ENCODE measurements at places on chromosomes 16 and 17. TPM values are rescaled to one million over a fixed set of nuclear protein-coding genes. Genes with fewer than 3 reads are reported as not detected.

DNA sequence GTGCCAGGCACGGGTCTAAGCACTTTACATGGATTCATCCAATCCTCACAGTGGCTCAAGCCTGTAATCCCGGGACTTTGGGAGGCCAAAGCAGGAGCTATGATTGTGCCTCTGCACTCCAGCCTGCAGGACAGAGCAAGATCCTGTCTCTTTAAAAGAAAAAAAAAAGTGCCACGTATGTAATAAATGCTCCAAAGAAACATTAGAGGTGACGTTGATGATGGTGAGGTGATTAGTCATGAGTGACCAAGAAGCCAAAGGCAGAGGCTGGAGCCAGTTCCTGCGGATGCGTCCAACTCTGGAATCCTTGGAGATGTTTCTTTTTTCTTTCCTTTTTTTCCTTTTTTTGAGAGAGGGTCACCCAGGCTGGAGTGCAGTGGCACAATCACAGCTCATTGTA lies 59.4 kb upstream of the SIAH1 start:
- no peak for DNase-seq
- peak overlapping the region; percentile 92 for H3K27ac ChIP-seq
- no peaks in the 10 kb centered on the region for H3K27me3 ChIP-seq
- peak overlapping the region; percentile 32 for H3K4me3 ChIP-seq
- no peaks in the 10 kb centered on the region for H3K36me3 ChIP-seq

The CMTM1 gene
- total RNA-seq, result 7.8 TPM

DNA sequence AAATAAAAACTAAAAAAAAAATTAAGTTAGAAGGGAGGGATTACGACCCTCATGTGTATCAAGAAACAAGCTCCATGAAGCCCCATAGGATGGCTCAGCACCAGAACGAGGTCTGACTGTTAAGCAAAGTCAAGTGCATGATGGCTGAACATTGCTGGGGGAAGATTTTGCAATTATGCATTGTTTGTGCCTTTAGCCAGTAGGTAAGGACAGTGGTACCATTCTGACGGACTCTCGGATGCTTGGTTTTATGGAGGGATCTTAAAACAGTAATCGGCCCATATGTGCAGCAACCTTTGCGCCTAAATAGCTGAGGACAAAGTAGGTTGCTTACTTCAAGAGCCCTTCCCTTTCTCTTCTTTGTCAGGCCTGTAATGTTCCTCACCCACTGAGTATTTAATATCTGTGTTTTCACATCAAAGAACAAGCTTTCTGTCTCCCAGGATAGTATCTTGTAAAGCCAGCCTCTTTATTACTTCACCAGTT lies 186.0 kb downstream of the WWOX start:
- no peak for DNase-seq
- H3K4me1 ChIP-seq, result peaks cover 23% of the 10 kb centered on the region
- H3K27ac ChIP-seq, result no peak overlapping the region
- peaks cover 2% of the 10 kb centered on the region for H3K36me3 ChIP-seq
- no peaks in the 10 kb centered on the region for H3K27me3 ChIP-seq
- H3K4me3 ChIP-seq, result no peak overlapping the region

The KRT14 gene
- total RNA-seq, result not detected

- H3K4me3 ChIP-seq, result no peak overlapping the region
- H3K36me3 ChIP-seq, result no peaks in the 10 kb centered on the region
- no peak overlapping the region for H3K27ac ChIP-seq
Observed at GRCh38 chr17:65627108-65627507, 65.7 kb upstream of the AXIN2 start.

DNA sequence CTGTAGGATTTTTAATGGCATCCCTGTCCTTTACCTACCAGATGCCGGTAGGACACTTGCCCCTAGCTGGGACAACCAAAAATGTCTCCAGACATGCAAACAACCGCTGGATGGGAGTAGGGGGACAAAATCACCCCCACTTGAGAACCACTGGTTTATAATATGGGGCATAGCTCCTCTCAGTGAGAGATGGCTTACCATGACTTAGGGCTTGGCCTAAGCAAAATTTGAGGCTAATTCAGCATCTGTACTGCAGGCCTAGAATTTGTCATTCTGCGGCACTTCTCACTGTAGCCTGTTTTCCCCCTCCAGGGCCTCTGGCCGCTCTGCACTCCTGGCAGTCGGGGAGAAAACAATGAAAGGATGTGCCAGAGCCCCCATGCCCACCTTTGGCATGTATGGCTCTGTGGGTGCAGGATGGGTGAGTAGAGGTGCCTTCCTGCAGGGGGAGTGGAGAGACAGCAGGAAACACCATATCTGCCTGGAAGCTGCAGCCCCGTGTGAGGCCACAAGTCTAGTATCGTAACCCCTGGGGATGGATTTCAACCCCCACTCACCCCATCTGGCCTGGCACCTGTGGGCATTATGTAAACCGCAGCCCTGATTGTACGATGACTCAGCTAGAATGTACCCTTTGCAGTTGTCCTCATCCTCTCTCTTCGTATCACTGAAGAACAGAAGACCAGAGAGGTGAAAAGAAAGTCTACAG lies 268.1 kb downstream of the SOX9 start:
- H3K4me1 ChIP-seq, result peaks cover 45% of the 10 kb centered on the region
- no peaks in the 10 kb centered on the region for H3K36me3 ChIP-seq
- no peaks in the 10 kb centered on the region for H3K27me3 ChIP-seq
- no peak overlapping the region for H3K27ac ChIP-seq

DNA sequence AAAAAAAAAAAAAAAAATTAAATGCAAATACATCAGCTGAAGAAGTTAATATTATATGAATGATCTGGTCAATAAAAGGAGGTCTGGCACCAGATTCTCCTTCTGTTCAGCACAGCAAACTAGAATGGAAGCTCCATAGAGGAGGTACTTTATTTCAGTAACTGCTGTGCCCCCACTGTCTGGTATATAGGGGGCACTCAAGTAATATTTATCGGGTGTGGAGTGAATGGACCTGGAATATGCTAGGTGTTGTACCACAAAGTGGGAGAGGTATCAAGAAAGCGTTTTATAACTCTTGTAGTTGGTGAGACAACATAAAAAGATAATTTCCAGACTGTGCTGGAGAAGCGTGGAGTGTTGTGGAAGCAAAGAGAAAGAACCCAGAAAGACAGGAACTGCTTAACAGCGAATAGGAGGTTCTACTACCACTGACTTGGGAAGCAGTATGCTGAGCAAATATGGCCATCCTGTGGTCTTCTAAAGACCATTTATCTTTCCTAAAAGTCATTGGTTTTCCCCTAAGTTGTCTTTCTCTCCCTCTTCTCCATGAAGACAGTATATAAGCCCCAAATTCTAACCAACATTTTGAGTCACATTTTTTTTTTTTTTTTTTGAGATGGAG lies 12.2 kb upstream of the PRKCA start:
- no peaks in the 10 kb centered on the region for H3K36me3 ChIP-seq
- no peak overlapping the region for H3K27ac ChIP-seq
- no peak for DNase-seq
- no peak overlapping the region for H3K4me3 ChIP-seq
- H3K4me1 ChIP-seq, result no peaks in the 10 kb centered on the region
- no peaks in the 10 kb centered on the region for H3K27me3 ChIP-seq

DNA sequence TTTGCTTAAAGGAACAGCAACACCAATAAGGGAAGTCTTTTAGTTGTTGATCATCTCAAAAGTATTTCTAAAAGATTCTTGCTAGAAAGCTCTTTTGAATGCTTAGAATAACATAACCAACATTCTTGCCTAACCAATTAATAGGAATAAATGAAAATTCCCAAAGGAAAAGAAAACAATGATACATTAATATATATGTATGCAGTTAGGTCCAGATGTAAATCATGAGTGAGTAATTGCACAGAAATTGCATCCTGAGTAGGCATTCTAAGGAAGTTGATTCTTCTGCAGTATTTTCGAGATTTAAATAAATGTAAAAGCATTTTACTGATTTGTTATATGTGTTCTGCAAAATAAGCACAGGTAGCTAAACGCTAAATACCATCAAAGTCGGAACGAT lies 22.1 kb downstream of the COX10 start:
- no peak overlapping the region for H3K27ac ChIP-seq
- DNase-seq, result no peak
- H3K4me1 ChIP-seq, result peaks cover 11% of the 10 kb centered on the region
- H3K27me3 ChIP-seq, result no peaks in the 10 kb centered on the region
- no peak overlapping the region for H3K4me3 ChIP-seq

The KCNJ2 gene
- not detected for total RNA-seq

DNA sequence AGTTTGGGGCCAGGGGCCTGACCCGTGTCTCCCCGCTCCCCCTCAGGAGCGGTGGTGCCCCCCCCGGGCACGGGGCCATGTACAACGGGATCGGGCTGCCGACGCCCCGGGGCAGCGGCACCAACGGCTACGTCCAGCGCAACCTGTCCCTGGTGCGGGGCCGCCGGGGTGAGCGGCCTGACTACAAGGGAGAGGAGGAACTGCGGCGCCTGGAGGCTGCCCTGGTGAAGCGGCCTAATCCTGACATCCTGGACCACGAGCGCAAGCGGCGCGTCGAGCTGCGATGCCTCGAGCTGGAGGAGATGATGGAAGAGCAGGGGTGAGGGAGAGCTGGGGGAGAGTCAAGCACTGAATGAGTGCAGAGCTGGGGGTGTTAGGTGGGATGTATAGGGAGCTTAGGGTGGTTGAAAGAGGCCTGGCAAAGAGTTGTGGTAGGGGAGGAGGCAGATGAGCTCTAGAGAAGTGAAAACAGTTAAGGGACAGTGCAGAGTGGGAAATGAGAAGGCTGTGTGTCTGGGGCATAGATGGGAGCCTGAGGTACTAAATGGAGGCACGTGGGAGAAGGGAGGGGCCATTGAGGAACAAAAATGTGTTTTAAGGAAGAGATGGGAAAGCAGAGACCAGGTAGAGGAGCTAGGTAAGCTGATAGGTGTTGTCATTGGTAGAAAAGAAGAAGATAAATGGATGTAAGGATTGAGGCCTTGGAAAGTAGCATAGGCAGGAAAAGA lies 4.0 kb downstream of the SRRM2 start:
- no peaks in the 10 kb centered on the region for H3K27me3 ChIP-seq
- H3K27ac ChIP-seq, result no peak overlapping the region
- H3K4me1 ChIP-seq, result peaks cover 39% of the 10 kb centered on the region

GRCh38 chr17:65228734-65229620 lies 91.8 kb downstream of the RGS9 start:
- peaks cover 4% of the 10 kb centered on the region for H3K4me1 ChIP-seq
- no peak for DNase-seq
- no peak overlapping the region for H3K4me3 ChIP-seq
- no peak overlapping the region for H3K27ac ChIP-seq

DNA sequence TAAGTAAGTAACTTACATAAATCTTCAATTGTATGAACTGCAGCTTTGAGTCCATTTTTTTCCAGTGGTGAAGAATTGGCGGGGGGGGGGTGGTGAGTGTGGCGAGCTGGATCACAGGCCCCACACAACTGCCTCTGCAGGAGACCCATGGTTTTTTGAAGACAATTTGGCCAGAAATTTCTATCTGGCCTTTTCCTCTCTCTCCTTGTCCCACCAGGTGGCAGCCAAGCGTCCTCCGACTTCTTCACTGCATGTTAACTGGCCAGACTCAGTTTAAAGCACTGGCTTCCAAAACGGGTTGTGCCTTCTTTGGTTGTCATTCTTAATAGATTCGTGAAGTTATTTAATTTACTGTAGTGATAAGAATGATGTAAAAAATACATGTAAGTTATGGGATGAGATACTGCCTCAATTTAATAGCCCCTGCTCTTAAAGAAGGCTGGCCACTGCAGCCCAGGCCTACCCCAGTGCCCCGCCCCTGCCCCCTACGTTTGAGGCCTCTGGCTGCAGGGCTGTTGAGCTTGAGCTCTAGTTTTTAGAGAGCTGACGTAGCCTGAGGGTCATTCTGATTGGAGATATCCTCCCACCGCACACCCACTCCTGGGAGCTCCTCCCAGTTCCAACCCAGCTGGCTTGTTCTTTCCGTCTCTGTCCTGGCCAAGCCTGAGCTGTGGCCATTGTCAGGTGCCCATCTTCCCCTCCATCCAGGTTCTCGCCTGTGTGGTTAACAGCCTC lies 36.4 kb downstream of the AKAP1 start:
- DNase-seq, result no peak
- H3K4me3 ChIP-seq, result no peak overlapping the region
- no peak overlapping the region for H3K27ac ChIP-seq
- H3K4me1 ChIP-seq, result no peaks in the 10 kb centered on the region
- no peaks in the 10 kb centered on the region for H3K27me3 ChIP-seq

GRCh38 chr17:46264456-46265198 lies 30.3 kb upstream of the LRRC37A start:
- peaks cover 2% of the 10 kb centered on the region for H3K36me3 ChIP-seq
- peaks cover 24% of the 10 kb centered on the region for H3K4me1 ChIP-seq
- no peak overlapping the region for H3K4me3 ChIP-seq
- peak overlapping the region; percentile 25 for H3K27ac ChIP-seq
- H3K27me3 ChIP-seq, result peaks cover 15% of the 10 kb centered on the region
- peak; percentile 84 for DNase-seq

DNA sequence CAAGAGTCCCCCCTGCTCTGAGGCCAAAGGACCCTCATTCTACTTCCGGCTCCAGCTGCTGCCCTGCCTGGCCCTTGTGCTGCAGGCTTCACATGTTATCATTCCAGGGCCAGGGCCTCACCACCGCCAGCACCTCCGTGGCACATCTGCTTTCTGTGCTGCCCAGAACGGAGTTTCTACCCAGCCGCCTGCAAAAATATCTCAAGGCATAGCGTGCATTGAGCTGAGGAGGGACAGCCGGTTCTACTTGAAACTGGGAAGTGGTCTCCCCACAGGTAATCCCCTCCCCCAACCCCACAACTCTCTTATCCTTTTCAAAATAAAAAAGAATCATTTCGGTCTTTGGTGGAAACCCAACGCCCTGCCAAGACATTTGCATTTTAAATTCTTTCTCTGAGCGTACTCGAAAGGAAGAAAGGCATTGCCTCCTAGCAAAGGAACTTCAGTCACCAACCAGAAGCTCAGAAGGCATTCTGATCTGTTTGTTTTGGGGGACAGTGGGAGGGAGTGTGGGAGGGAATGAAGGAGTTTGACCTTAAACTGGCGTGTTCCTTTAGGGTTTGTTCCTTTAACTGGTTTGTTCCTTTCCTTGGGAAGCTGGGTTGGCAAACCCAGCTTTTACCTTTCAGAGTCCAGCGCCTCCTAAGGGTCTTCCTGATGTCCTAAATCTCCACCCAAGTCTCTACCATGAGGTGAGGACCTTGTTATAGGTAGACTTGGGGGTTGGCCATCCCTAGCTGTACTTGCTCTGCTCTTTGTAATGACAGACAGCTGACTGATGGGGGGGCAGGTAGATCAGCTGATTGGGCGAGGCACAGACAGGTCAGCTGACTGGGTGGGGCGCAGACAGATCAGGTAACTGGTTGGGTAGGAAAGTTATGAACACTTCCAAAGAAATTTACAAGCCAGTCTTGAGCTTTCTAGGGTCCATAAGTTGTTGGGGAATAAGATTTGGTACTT lies 33.4 kb upstream of the PIK3R6 start:
- no peaks in the 10 kb centered on the region for H3K36me3 ChIP-seq
- no peaks in the 10 kb centered on the region for H3K4me1 ChIP-seq
- peaks cover 61% of the 10 kb centered on the region for H3K27me3 ChIP-seq

The KRTAP2-3 gene
- total RNA-seq, result not detected

- peak overlapping the region; percentile 44 for H3K27ac ChIP-seq
- H3K27me3 ChIP-seq, result no peaks in the 10 kb centered on the region
- H3K36me3 ChIP-seq, result peaks cover 3% of the 10 kb centered on the region
- DNase-seq, result no peak
Observed at GRCh38 chr17:51085150-51085805, 35.4 kb downstream of the SPAG9 start.

The PRSS36 gene
- total RNA-seq, result 0.76 TPM

The CCL8 gene
- not detected for total RNA-seq

Data from osteocyte (in vitro differentiated cells).